Naive thymus-derived CD4-positive, alpha-beta T cell (primary cell): ENCODE measurements at places on chromosomes 1 and 21. TPM values are rescaled to one million over a fixed set of nuclear protein-coding genes. Genes with fewer than 3 reads are reported as not detected.
A peak's percentile ranks its signal among the peaks of the same experiment; 100 is the strongest.

Gene ERICH3
- not detected for polyA plus RNA-seq

Gene TMEM54
- polyA plus RNA-seq = not detected

Gene PTAFR
- polyA plus RNA-seq = 2.0 TPM

Gene CFAP141
- polyA plus RNA-seq = not detected

Gene NBPF3
- polyA plus RNA-seq = 4.2 TPM

DNA sequence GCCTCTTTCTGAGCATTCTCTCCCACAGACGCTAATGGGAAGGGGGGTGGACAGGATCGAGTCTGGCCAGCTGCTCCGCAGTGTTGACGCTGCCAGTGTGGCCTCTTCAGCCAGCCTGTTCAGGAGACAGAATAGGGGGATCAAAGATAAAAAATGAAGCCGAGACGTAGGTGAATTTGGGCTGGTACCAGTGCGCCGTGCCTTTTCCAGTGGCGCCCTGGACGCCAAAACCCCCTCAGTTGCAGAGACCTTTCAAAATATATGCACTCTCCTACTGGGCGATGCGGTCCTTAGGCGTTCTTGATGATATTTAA, 1.1 kb downstream of the TTC3 start:
- no peak for DNase-seq
- no peaks in the 10 kb centered on the region for H3K27me3 ChIP-seq
- no peaks in the 10 kb centered on the region for H3K36me3 ChIP-seq
- H3K4me3 ChIP-seq = peak overlapping the region; percentile 76
- H3K4me1 ChIP-seq = peaks cover 22% of the 10 kb centered on the region

DNA sequence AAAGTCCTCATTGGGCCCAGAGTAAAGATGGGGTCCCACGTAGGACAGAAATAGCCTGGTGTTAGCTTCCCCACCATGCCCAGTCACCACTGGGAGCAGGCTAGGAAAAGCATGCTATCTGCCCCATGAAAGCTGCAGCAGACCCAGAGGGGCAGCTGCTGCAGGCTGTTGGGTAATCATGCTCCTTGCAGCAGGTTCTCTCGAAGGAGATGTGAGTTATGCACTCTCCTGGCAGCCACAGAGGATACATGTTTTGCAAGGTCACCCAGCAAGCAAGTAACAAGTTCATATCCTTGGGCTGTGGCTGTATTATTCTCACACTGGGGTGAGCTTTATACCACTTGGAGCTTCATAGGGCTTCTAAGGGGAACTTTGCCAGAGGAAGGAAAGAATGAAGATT, 9.1 kb upstream of the HEYL start:
- no peak overlapping the region for H3K4me3 ChIP-seq
- no peaks in the 10 kb centered on the region for H3K4me1 ChIP-seq
- H3K36me3 ChIP-seq = no peaks in the 10 kb centered on the region
- H3K27me3 ChIP-seq = no peaks in the 10 kb centered on the region
- no peak overlapping the region for H3K27ac ChIP-seq

DNA sequence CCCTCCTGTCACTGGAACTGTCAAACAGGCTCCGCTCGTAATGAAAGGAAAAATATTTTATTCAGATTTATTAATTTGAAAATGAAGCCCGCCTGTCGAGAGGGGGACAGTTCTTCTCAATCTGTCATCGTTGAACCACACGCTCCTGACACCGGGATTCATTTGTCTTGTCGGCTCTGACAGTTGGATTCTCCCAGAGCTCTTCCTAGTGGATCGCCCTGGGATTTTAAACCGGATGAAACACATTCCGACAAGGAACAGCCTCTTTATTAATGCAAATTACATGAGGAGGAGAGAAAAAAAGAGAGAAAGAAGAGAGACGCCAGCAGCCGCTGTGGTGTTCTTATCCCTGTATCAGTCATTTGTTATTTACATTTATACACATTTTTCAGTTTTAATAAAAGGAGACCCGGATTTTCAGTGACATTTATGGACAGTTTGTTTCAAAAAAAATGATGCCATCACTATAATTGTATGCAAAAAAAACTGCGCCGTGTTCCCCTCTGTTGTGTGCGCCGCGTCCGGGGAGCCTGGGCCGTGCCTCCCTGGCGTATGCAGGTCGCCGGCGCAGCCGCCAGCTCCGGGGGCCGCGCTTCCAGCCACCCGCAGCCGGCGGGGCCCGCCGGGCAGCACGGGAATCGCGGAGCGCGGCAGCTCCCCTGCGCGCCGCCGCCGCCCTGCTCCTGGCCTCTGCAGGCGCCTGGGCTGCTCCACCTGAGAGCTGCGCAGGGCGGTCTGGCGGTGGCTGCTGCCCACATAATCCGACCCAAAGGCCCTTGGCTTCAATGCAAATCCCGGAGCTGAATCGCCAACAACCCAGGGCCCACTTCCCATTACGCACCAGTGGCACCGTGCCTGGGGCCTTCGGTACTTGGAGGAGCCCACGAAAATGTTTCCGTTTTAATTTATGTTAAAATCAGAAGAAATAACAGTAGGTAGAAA, 237.9 kb upstream of the PBX1 start:
- H3K27ac ChIP-seq = no peak overlapping the region
- H3K36me3 ChIP-seq = no peaks in the 10 kb centered on the region
- no peak for DNase-seq
- H3K27me3 ChIP-seq = no peaks in the 10 kb centered on the region
- H3K4me3 ChIP-seq = no peak overlapping the region

DNA sequence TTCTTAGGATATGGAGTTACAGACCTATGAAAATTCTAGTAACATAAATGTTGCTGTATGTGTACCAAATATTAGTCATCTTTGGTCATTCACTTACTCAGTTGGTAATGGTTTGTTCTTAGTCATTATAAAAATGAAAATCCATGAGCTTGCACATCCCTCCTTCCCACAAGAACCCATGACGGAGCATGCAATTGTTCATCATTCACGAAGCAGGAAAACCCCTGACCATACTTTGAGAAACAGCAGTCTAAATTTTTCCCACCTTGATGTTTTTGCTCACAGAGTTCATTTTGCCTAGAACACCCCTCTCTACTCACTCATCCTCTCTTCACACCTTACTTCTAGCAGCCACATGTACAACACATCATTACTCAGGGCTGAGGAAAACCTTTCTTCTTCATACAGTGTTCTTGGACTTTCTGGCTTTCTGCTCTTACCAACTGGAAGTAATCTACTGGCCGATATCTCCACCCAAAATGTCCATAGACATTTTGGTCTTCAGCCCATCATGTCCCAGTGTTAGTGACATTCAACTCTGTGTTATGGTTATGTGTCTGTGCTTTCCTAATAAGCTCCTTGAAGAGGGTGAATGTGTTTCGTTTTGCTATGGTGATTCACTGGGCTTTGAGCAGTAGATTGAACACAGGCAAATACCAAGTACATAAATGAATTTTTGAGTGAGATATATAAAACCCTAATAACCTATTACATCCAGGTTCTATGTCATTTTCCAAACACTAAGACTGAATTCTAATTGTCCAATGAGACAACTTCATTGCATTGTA, 189.9 kb downstream of the ZC3H11B start:
- DNase-seq = no peak
- H3K36me3 ChIP-seq = no peaks in the 10 kb centered on the region
- H3K4me3 ChIP-seq = no peak overlapping the region
- no peak overlapping the region for H3K27ac ChIP-seq
- no peaks in the 10 kb centered on the region for H3K4me1 ChIP-seq
- H3K27me3 ChIP-seq = no peaks in the 10 kb centered on the region

DNA sequence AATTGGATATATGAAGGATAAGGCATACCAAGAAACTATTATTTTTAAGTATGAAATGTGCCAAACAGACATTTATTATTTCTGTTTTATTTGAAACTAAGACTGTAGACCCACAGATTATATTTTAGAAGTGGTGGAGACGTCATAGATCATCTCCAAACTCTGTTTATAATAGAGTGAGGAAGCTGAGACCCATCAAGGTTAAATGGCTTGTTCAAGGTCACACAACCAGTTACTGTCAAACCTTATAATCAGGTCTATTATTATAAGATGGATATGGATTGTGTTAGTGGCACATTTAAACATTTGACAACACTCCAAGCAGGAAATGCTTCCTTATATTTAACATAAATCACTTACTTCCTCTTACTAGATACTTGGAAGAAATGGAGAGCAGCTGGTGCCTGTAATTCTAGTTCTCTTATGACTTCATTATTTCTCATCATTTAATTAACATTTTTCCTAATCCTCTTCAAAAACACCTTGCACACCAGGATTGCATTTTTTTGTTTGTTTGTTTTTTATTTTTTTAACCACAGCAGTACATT, 117.0 kb downstream of the NEK7 start:
- no peaks in the 10 kb centered on the region for H3K27me3 ChIP-seq
- no peak for DNase-seq
- H3K4me1 ChIP-seq = no peaks in the 10 kb centered on the region
- H3K27ac ChIP-seq = no peak overlapping the region
- H3K4me3 ChIP-seq = no peak overlapping the region
- peaks cover 2% of the 10 kb centered on the region for H3K36me3 ChIP-seq

DNA sequence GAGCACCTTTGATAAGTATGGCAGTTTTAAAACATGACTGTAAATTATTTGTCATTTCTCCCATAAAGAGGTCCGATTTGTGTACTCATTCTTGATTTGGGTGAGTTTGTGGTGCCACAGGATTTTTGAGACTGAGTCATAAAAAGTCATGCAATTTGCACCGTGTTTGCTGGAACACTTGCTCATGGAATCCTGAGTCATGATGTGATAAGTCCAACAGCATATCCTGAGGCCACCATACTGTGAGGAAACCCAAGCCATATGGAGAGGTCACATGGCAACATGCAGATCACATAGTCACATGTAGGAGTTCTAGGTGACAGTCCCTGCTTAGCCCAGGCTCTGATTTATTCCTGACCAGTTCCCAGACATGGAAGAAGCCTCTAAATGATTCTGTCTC, 40.8 kb upstream of the PRRX1 start:
- H3K36me3 ChIP-seq = no peaks in the 10 kb centered on the region
- H3K27me3 ChIP-seq = no peaks in the 10 kb centered on the region

GRCh38 chr1:90721210-90722194, 4.4 kb upstream of the BARHL2 start:
- H3K27ac ChIP-seq = no peak overlapping the region
- no peak overlapping the region for H3K4me3 ChIP-seq
- peaks cover 30% of the 10 kb centered on the region for H3K4me1 ChIP-seq
- H3K27me3 ChIP-seq = peaks cover 85% of the 10 kb centered on the region
- no peak for DNase-seq

- no peak overlapping the region for H3K27ac ChIP-seq
- no peaks in the 10 kb centered on the region for H3K27me3 ChIP-seq
- H3K4me3 ChIP-seq = no peak overlapping the region
- no peak for DNase-seq
- peaks cover 33% of the 10 kb centered on the region for H3K36me3 ChIP-seq
Observed at GRCh38 chr1:244413736-244414135, 38.0 kb downstream of the ADSS2 start.

- H3K27ac ChIP-seq = no peak overlapping the region
- DNase-seq = no peak
- H3K27me3 ChIP-seq = no peaks in the 10 kb centered on the region
- no peaks in the 10 kb centered on the region for H3K4me1 ChIP-seq
Observed at GRCh38 chr1:104648269-104648691, 898.6 kb downstream of the AMY1C start.

- H3K4me3 ChIP-seq = no peak overlapping the region
- H3K27ac ChIP-seq = no peak overlapping the region
- H3K4me1 ChIP-seq = no peaks in the 10 kb centered on the region
- no peaks in the 10 kb centered on the region for H3K27me3 ChIP-seq
- no peaks in the 10 kb centered on the region for H3K36me3 ChIP-seq
- no peak for DNase-seq
Observed at GRCh38 chr1:208189716-208190115, 54.5 kb downstream of the PLXNA2 start.

DNA sequence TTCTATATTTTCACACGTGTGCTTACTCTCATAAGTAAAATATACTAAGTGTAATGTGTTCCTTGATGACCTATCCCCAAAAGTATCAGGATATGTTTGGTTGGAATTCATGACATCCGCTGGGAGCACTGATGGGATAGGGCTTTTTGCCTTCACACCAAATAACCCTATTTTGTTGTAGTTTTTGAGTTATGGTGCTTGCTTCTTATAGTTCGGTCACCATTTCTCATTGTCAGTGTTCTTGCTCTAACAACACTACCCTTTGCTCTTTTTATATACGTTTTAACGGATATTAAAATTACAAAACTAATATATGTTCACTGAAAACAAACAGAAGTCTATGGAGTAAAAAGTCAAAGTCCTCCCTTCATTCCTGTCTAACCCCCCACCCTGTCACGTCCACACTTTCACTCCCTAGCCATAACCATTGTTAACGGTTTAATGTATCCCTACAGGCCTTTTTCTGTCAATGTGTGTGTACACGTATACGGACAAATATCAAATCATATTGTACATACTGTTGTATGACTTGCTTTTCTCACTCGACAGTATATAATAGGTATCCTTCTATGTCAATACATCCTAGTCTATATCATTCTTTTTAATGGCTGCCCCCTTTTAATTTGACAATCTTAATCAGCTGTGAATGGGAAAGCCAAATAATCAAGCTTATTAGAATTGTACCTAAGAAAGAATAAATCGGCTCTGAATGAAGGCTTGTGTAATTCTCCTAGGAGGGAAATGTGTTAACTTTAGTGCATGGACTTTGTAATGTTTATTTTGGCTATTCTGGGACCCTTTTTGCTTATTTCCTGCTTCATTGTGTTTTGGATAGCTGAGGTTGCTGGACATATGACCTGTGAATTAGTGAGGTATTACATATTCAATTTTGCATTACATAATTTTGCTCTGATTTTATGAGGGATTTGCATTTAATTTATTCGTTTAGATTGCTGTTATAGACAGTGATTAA, 3.5 kb upstream of the RNF220 start:
- H3K27ac ChIP-seq = no peak overlapping the region
- DNase-seq = no peak
- no peak overlapping the region for H3K4me3 ChIP-seq

DNA sequence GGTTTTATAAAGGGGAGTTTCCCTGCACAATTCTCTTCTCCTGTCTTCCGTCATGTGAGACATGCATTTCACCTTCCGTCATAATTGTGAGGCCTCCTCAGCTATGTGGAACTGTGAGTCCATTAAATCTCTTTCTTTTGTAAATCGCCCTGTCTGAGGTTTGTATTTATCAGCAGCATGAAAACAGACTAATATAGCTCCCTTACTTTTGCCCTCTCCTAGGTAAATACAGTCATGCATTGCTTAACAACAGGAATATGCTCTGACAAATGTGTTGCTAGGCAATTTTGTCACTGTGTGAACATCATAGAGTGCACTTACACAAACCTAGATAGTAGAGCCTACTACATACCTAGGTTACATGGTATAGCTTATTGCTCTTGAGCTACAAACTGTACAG, 616.8 kb downstream of the RWDD3 start:
- no peaks in the 10 kb centered on the region for H3K36me3 ChIP-seq
- H3K27me3 ChIP-seq = no peaks in the 10 kb centered on the region
- H3K4me1 ChIP-seq = no peaks in the 10 kb centered on the region
- no peak overlapping the region for H3K27ac ChIP-seq
- H3K4me3 ChIP-seq = no peak overlapping the region
